Activated CD8-positive, alpha-beta T cell treated with anti-CD3 and anti-CD28 coated beads, Interleukin-2, amount 10 ng/mL, durations not matched to agents 7 days and 5 days (primary cell): ENCODE measurements at places on chromosomes 2 and 18.

GRCh38 chr2:43375746-43376522, 149.5 kb upstream of the ZFP36L2 start:
- no peak overlapping the region for H3K4me3 ChIP-seq
- no peaks in the 10 kb centered on the region for H3K27me3 ChIP-seq
- no peak overlapping the region for H3K27ac ChIP-seq
- no peaks in the 10 kb centered on the region for H3K4me1 ChIP-seq
- H3K36me3 ChIP-seq = peaks cover 14% of the 10 kb centered on the region

GRCh38 chr2:118834440-118834810, 13.0 kb downstream of the EN1 start:
- no peak overlapping the region for H3K4me3 ChIP-seq
- H3K27me3 ChIP-seq = peaks cover 79% of the 10 kb centered on the region
- H3K36me3 ChIP-seq = no peaks in the 10 kb centered on the region
- DNase-seq = no peak

DNA sequence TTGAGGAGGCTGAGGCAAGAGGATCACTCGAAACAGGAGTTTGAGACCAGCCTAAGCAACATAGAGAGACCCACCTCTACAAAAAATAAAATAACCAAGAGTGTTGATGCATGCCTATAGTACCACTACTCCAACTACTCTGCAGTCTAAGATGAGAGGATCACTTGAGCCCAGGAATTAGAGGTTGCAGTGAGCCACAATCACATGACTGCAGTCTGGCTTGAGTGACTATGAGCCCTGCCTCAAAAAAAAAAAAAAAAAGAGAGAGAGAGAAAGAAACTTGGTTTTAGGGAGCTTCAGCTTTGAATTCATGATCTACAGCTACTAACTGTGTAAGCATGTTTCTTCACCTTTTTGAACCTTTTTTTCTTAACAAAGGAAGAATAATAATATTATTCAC, 119.9 kb downstream of the HNMT start:
- no peak for DNase-seq
- no peak overlapping the region for H3K4me3 ChIP-seq
- H3K36me3 ChIP-seq = no peaks in the 10 kb centered on the region
- H3K27ac ChIP-seq = no peak overlapping the region
- H3K4me1 ChIP-seq = no peaks in the 10 kb centered on the region

DNA sequence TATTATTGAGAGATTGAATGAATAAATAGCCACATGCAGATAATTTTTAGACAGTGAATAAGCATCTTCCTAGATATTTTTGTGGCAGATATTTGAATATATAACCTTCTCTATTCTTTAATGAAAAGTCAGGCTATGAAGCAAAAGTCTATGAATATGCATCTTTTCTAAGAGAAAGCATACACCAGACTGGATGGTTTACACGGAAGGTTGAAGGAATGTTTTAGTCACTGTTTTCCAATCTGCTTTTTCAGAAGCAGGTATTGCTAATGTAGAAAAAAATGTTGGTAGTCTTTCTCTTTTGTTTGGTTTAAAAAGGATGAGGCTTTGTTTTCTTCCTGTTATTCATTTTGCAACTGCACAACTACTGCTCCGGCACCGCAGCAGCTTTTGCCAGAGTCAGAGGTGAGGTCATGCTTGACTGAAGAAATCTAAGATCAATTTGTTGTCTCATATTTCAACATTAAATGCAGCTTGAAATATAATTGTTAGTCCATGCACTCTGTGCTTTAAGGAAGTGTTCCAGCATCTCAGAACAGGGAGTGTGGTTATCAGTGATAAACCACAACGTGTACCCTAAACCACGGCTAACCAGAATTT, 1540.8 kb upstream of the PIK3C3 start:
- H3K4me1 ChIP-seq = no peaks in the 10 kb centered on the region
- no peaks in the 10 kb centered on the region for H3K27me3 ChIP-seq
- no peak overlapping the region for H3K4me3 ChIP-seq
- DNase-seq = no peak
- H3K27ac ChIP-seq = no peak overlapping the region
- H3K36me3 ChIP-seq = no peaks in the 10 kb centered on the region

DNA sequence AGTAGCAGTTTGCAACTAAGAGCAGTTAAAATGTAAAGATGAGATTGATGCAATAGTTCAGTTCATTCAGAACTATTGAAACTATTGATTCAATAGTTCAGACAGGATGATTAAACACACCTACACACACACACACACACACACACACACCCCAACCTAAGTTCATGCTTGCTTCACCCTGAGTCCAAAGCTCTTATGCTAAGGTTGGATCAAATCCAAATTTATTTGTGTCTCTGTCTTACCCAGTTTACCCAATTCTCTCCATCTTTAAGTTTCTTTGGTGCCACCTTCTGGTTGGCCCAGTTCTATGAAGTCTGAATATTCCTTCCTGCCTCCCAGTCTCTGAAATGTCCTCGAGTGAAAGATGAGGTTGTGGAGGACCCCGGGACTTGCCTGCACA, 5.1 kb downstream of the SERPINB8 start:
- H3K36me3 ChIP-seq = no peaks in the 10 kb centered on the region
- no peak overlapping the region for H3K4me3 ChIP-seq
- H3K27me3 ChIP-seq = peaks cover 3% of the 10 kb centered on the region
- peak; percentile 35 for DNase-seq
